ENCODE measurements at places on chromosomes 11 and 22.

GRCh38 chr11:8102296-8102915, 21.4 kb downstream of the TUB start:
- DNase-seq: no peak

DNA sequence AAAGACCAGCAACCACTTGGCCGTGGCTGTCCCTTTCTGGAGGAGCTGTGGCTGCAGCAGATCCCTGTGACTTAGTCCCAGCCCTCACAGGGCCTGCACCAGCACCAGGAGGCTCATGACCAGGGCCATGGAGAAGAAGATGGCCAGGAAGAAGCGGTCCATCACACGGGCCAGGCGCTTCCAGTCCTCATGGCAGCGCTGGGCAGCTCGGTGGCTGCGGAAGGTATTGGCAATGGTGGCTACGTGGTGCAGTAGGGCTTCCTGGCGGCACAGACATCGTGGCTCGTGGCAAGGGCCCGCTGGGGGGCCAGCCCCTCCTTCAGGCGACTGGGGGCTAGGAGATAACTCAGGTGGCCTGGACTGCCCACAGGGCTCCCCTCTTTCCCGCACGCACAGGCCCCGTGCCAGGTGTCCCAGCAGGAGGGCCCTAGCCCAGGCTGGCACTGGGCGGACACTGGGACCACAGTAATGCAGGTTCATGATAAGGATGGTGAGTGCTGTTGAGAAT, 5.1 kb downstream of the CHRNA10 start:
- no peak for DNase-seq

DNA sequence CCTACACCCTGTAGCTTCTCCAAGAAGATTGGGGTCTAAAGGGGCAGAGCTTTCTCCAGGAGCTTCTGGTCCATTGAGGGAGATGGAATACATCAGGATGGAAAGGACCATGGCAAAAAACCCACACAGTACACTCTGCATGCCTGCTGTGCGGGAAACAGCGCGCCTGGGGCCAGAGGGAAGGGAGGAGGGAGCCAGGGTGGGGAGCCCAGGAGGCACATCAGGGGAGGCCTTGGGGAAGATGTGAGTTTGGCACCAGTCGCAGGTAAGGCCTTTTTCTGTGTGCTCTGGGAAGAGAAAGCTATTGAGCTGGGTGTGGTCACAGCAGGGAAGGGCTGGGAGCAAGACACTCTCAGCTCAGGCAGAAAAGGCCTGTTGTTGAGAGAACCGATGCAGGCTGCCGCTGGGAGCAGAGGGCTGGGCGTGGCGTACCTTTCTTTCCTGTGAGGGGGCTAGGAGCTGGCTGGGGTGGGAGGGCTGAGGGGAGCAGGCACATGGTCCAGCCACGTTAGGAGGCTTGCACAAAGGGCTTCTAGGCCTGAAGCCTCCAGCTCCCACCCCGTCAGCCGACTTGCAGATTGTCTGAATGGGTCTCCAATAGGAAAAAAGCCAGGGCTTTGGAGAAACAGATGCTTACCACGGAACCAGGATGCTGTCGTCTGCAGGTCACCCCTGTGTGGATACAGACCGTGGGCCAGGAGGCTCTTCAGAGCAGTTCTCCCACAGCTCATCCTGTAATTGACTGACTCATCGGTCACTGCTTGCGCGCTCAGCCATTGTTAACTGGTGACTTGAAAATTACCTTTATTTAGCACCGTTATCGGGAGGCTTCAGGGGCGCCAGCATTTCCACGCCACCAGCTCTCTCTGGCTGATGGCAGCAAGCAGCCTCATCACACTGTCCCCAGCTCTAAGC, 237.3 kb downstream of the ST3GAL4 start:
- no peak for DNase-seq

GRCh38 chr11:9616858-9617257, 43.4 kb downstream of the WEE1 start:
- no peak for DNase-seq

DNA sequence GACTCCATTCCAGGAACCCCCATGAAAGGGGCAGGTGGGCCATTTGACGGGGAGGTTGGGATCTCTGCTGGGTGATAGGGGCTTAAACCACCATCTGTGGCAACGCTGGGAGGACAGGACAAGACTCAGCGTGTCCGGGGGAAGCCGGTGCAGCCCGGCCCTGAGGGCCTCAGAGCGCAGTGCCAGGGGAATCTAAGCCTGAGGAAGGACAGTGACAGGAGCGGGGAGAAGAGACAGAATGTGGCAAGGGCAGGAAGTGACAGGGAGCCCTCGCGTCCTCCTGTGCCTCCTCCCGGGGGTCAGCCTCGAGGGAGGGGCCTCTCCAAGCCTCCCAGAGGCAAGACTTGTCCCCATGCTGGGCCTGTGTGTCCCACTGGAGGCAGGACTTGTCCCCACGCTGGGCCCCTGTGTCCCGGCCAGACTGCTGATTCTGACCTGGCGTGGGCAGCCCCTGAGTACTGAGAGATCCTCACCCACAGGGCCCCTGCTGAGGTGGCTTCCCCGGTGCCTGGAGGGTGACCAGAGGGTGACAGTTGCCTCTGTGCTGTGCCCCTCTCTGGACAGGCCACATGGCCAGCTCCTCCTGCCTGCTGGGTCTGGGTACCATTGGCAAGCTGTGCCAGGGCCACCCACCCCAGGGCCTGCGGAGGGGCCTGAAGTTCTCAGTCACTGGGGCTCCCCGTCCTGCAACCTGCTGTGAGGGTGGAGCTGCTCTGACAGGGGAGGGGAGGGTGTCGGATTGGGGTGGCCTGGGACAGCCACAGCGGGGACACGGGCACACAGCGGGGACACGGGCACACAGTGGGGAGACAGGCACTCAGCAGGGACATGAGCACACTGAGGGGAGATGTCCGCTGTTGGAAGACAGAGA, 676.2 kb downstream of the BRD1 start:
- DNase-seq: no peak

- no peak for DNase-seq
Observed at GRCh38 chr11:65500387-65501185, 1.7 kb downstream of the MALAT1 start.

- no peak for DNase-seq
Observed at GRCh38 chr22:39707816-39708215, 137.3 kb downstream of the CACNA1I start.

DNA sequence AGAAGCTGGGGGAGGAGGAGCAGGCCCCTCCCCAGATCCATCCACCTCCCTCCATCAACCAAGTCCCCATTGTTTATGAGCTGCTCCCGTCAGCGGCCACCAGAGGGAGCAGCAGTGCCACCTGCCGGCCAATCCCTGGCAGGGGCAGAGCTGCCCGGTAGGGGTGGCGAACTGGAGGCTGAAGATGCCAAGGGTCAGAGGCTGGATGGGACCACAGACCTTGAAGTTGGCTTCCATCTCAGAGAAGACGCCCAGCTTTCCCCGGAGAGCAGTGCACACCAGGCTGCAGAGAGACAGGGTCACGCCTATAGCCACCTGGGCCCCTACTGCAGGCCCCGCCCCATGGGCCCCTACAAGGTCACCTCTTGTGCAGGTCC, 3.6 kb downstream of the FIBP start:
- no peak for DNase-seq
